Upper lobe of left lung (tissue), 6 donors: ENCODE measurements at places on chromosomes 1 and 21. TPM values are rescaled to one million over a fixed set of nuclear protein-coding genes. Genes with fewer than 3 reads are reported as not detected.
A peak's percentile ranks its signal among the peaks of the same experiment; 100 is the strongest.

AADACL3 gene
- total RNA-seq = not detected

BRINP3 gene
- total RNA-seq = 0.17 TPM

ZNF648 gene
- 1.0 TPM for total RNA-seq

C1orf141 gene
- total RNA-seq = 9.2 TPM

CYP4Z1 gene
- total RNA-seq = 10.0 TPM

MUTYH gene
- total RNA-seq = 26.7 TPM

DCDC2B gene
- 0.11 TPM for total RNA-seq

CCT8 gene
- 39.8 TPM for total RNA-seq

DNA sequence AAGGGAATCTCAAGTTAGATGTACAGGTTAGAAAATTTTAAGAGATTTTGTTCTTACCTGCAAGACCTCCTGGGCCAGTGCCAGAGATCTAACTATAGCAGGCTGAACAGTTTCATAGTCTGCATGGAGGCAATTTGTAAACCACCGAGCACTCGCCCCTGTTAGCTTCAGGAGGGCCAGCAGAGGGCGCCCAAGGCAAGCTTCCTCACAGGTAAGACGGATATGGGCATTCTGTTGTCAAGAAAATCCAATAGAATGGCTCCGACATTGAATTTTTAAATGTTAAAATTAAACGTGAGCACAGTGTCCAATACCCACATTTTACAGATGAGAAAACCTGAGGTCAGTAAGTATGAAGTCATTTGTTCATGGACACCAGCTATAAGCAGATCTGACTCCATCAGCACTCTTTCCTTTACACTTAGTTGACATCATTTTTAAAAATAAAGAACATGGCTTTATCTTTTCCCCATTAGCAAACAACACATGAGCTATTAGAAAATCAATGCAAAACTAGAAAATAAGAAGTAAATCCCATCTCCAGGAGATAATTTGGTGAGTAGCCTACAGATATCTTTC is 2.2 kb downstream of the REG4 start:
- no peak for DNase-seq

GRCh38 chr1:203038217-203038741 is 12.0 kb downstream of the PPFIA4 start:
- no peak for DNase-seq

DNA sequence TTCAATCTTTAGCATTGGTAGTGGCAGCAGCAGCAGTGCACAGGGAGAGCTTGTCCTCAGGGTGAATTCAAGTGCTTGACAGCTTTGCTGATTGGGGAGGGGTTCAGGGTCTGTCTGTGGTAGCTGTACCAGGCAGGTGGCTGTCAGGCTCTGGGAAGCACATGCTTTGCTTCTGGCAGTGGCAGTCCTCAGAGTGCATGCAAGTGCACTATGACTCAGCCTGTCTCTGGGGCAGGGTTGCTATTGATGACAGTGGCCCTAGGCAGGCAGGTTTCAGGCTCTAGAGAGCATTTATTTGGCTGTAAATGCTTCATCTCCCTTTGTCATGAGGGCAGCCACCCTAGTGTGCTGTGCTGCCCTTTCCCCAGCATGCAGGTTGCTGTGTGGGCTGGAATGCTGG is 251.9 kb upstream of the LRRC7 start:
- no peak for DNase-seq

DNA sequence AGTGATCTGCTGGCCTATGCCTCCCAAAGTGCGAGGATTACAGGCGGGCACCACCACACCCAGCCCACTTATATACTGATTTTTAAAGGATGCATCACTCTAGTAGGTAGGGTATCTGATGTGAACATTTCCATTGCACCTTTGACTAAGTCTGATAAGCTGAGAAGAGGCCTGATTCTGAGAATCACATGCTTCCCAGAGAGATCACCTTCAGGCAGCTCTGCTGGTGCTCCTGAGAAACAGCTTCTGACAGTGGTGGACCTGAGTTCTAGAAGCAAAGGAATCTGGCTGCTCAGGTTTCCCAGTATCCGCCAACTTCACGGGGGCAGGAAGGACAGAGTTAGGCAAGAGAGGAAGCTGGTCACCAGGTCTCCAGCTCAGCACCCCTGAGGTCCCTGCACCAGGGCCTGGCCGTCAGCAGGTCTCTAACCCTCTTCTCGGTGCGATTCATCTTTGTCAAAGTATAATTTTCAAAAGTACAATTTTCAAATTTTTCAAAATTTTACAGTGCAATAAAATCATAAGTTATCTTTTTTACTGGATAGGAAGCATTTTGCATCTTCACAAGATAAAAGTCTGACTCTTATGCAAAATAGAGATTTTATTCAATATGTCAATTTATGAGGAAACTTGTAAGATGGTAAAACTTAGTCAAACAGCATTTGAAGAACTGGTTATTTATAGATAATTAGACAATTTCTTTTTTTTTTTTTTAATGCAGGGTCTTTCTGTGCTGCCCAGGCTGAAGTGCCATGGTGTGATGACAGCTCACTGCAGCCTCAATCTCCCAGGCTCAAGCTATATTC is 25.8 kb upstream of the MPZL1 start:
- DNase-seq = no peak

DNA sequence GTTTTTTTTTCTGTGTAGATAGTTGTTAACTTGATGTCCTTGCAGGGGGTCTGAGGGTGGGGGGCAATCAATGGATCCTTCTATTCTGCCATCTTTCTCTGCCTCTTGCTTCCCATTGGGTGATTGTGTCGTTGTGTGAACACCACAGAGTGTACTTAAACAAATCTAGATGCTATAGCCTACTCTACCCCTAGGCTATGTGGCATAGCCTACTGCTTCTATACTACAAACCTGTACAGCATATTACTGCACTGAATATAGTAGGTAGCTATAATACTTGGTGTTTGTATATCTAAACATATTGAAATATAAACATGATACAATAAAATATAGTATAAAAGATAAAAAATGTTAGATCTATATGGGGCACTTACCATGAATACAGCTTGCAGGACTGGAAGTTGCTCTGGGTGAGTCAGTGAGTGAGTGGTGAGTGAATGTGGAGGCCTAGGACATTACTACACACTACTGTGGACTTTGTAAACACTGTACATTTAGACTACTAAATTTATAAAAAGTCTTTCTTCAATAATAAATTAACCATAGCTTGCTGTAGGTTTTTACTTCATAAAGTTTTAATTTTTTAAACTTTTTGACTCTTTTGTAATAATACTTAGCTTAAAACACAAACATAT is 105.4 kb downstream of the CENPF start:
- DNase-seq = no peak

DNA sequence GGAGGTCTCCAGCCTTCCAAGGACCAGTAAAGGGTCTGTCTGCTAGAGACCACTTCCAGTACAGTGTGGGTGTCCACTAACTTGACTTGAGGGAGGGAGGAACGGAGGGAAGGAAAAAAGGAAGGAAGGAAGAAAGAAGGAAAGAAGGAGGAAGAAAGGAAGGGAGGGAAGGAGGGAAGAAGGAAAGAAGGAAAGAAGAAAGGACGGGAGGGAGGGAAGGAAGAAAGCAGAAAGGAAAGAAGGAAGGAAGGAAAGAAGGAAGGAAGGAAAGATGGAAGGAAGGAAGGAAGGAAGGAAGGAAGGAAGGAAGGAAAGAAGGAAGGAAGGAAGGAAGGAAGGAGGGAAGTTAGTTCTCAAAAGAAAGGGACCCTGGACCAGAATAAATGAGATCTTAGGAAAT is 26.8 kb upstream of the HSD3B1 start:
- DNase-seq = no peak

- peak; percentile 15 for DNase-seq
Observed at GRCh38 chr1:24899581-24900485, 30.2 kb downstream of the RUNX3 start.

GRCh38 chr1:239262538-239262937 is 123.8 kb upstream of the CHRM3 start:
- no peak for DNase-seq

GRCh38 chr1:1629430-1630190 is 2.4 kb upstream of the MMP23B start:
- no peak for DNase-seq

DNA sequence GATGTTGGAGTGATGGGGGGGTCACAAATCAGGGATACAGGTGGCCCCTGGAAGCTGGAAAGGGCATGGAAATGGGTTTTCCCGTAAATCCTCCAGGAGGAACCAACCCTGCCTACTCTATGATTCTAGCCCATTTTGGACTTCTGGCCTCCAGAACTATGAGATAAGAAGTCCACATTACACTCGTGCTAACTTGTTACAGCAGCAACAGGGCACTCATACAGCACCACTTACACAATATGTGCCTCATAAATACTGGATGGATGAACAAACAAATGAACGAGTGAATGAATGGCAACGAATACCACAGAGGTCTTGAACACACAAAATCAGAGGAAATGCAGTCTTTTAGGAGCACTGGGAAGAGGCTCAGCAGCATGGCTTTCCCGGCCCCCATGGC is 531.3 kb downstream of the NPHP4 start:
- no peak for DNase-seq

DNA sequence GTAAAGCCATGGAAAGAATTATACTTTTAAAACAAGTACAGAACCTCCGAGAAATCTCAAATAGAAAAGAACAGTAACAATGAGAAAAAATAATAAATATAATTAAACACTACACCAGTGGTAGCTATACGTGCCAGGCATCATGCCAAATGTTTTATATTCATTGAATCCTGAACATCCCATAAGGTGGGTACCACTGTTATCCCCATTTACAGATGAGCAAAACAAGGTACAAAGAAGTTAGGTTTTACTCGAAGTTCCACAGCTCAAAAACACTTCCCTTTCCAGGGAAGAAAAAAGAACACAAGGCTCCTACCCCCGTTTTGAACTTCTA is 33.4 kb downstream of the JAK1 start:
- no peak for DNase-seq

DNA sequence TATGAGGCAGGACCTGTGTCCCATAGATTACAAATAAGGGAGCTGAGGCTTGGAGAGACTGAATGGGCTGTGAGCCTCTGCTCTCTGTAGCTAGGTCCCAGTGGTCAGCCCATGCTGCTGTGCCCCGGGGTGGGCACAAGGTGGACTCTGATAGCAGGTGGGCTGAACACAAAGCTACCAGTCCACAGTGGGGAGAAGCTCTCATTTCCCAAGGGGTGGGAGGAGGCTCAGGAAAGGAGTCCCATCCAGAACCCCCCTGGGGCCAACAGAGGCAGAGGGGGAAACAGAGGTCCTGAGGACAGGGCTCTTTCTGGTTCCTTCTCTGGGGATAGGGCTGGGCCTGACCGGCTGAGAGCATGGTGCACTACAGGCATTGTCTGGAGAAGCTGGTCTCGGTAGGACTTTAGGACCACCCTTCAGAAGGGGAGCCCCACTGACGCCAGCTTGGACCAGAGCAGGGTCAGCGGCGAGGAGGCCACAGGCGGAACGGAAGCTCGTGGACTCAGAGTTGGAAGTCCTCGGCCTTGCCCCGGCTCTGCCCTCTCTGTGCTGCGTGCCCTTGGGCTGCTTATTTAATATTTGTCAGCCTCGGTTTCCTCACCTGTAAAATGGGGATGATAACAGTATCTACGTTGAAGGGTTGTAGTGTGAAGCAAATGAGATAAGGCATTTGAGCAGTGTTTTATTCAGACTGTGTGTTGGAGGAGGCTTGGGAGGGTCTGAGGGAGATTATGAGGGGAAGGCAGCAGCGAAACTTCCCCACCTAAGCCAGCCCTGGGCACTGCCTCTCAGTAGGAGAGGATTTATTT is 26.6 kb downstream of the SDE2 start:
- no peak for DNase-seq

DNA sequence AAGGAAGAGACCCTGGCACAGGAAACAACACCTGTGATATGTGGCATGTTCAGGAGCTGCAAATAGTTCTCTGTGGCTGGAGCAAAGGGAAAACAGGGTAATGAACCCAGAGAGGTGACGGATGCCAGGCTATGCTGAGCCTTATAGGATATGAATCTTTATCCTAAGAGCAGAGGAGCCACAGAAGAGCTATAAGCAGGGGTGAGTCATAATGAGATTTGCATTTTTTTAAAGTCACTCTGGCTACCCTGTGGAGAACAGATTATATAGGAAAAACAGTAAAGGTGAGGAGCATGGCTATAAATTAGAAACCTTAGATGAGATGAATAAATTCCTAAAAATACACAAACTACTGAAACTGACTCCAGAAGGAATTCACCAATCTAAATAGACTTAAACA is 12.8 kb upstream of the MPL start:
- DNase-seq = no peak

GRCh38 chr1:65955503-65955902 is 162.8 kb downstream of the PDE4B start:
- no peak for DNase-seq

DNA sequence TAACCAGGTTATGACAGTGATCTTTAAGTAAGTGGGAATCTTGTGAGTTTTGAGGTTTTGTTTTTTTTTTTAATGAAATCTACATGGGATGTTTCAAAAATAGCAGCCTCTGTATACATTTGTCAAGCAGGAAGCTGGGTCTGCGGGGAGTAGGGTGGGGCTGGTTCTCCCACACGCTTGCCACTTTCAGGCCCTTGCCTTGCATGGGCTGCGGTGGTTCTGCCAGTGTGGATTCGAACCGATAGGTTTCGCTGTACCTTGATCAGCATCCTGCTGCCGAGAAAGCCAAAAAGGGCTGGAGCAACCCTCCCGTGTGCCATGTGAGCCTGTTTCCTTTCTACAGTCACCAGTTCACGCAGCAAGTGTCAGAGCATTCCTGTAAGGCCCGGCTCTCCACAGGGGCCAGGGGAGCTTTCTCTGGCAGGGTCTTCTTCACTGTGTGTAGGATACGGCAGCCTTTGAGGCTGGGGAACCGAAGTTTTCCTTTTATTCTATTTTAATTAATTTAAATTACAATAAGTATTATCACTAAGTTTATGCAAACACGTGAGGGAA is 79.2 kb upstream of the SAMD11 start:
- DNase-seq = no peak

DNA sequence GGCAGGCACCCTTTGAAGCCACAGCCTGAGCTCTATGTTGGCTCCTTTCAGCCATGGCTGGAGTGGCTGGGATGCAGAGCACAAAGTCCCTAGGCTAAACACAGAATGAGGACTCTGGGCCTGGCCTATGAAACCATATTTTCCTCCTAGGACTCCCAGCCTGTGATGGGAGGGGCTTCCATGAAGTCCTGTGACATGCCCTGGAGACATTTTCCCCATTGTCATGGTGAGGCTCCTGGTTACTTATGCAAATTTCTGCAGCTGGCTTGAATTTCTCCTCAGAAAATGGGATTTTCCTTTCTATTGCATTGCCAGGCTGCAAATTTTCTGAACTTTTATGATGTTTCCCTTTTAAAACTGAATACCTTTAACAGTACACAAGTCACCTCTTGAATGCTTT is 61.3 kb downstream of the VCAM1 start:
- DNase-seq = no peak

GRCh38 chr1:184836141-184836540 is 81.5 kb upstream of the EDEM3 start:
- no peak for DNase-seq

DNA sequence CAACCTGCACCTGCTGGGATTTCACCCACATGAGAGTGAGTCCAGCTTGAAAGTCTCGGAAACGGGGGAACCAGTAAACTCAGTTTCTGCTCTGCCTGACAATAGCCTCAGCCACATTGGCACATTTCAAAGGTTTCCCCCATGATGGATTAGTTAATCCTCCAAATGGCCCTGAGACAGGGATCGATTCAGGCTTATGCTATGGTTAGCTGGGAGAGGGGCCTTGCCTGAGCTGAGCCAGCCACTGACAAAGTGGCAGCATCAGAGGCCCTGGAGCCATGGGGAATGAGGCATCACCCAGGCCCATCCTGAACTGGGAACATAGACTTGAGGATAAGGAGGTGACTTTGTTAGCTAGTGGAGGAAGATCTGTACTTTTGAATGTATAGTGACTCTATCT is 2.9 kb upstream of the CLSTN1 start:
- DNase-seq = no peak
